ENCODE measurements at places on chromosomes 3 and 15. TPM values are rescaled to one million over a fixed set of nuclear protein-coding genes. Genes with fewer than 3 reads are reported as not detected.

Gene LIPH
- 7.2 TPM for total RNA-seq

Gene GABRA5
- total RNA-seq, result 103 TPM

Gene PIF1
- 21.1 TPM for total RNA-seq

Gene CCR1
- not detected for total RNA-seq

Gene CD200
- total RNA-seq, result not detected

Gene FBXO40
- total RNA-seq, result not detected

Gene SNTN
- total RNA-seq, result not detected

Gene GCHFR
- 8.1 TPM for total RNA-seq

Gene KIF15
- total RNA-seq, result 8.6 TPM

Data from A549 treated with DMSO at 1 μM for 4 hours (cell line).